Right renal cortex interstitium (tissue), 3 donors: ENCODE measurements at places on chromosomes 13 and 19. TPM values are rescaled to one million over a fixed set of nuclear protein-coding genes. Genes with fewer than 3 reads are reported as not detected.

Gene VSTM1
- 0.42 TPM for polyA plus RNA-seq

Gene ELL
- polyA plus RNA-seq, result 8.6 TPM

Gene LHB
- polyA plus RNA-seq, result not detected

- no peak for DNase-seq
Observed at GRCh38 chr13:99033814-99034213, 56.0 kb upstream of the DOCK9 start.

DNA sequence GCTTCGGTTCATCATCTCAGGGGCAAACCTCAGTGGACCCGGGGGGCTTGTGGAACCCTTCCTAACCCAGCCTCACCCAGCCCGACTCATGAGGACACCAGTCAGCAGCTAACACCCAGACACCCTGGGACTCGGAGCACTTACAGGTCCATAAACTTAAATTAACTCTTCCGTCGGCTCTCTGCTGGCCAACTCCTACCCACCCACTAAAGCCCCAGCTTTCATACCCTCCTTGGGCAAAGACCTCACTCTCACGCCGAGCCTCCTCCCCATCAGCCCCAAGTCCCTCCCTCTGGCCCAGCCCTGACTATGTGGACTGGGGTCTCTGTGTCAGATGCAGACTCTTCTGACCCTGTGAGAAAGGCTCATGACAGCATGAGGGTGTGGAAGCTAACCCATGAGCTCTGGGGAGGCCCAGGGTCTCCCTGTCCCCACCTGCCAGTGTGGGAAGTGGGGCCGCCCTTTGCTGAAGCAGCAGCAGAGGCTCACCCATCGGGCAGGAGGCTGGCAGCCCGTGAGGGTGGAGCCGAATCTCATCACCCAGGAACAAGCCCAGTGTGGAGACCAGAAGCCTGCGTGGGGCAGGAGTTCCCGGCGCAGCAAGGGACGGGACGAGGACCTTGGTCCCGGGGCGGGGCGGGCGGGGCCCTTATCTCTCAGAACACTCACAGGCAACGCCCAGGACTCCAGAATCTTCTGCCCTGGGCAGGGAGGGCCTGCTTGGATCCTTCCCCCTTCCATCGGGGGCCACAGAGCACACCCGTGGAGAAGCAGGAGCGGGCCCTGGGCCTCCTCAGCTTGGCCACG is 19.8 kb downstream of the TCF3 start:
- DNase-seq, result no peak

- DNase-seq, result no peak
Observed at GRCh38 chr13:95813139-95813538, 136.2 kb downstream of the DNAJC3 start.

- DNase-seq, result no peak
Observed at GRCh38 chr19:27975419-27976005, 1237.4 kb downstream of the UQCRFS1 start.

DNA sequence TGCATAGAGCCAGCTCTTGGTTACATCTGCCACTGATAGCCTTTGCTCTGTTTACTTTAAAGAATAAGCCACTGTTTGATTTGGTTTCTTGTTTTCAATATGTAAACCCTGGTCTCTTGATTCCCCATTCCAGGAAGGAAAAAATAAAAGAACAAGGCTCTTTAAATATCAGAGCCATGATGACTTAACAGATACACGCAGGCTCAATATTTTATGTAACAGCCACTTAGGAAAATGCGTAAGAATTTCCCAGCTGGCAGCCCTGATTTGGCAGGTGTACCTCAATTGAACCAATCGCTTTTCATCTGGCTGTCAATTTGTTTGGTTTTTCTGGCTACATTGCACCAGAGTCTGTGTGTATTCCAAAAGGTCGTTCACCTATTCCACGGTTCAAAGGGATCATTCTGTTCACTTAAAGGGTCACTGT is 65.6 kb downstream of the IRS2 start:
- no peak for DNase-seq

DNA sequence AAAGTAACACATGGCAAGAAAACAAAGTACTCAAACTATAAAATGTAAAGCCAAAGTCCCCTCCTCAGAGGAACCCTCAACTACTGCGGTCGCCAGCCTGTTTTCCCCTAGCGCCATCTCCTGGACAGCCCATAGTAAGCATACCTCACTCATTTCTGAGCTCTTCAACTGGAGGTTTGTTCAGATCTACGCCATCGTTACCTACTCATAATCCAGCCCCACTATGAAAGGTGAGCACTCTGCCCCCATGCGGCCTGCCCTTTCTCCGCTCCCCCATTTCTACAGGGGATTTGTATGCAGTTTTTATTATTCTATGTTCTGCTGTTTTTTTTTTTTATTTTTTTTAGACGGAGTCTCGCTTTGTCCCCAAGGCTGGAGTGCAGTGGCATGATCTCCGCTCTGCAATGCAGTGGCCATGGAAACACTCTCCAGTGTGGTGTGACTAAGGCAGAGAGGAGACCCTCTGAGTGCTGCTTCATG is 26.2 kb downstream of the OPA3 start:
- DNase-seq, result no peak
